ENCODE measurements at places on chromosomes 11 and 22.
A peak's percentile ranks its signal among the peaks of the same experiment; 100 is the strongest.

DNA sequence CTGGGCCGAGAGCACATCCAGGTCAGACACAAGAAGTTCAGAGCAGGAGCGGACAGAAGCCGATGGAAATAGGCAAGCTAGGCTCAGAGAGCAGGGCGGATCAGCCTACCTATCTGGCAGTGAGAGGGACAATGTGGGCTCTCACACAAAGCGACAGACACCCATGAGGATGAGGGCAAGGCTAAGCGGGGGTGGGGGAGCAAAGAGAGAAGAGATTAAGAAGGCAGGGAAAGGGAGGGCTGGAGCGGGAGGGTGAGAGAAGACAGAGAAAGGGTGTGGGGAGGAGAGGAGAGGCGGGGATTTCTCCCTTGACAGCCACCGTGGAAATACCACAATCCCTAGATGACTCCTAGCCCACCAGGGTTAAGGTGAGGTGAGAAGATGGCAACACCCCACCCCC lies 57.9 kb downstream of the BUD13 start:
- no peak for DNase-seq

DNA sequence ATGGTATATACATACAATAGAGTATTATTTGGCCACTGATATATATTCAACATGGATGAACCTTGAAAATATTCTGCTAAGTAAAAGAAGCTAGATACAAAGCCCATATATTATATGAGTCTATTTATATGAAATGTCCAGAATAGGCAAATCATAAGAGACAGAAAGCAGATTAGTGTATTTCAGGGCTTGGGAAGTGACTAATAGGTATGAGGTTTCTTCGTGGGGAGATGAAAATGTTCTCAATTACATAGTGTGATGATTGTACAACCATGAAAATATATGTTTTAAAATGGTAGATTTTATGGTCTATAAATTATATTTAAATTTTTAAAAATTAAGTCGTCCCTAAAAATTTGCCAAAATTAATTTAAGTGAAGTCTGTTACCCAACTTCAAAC lies 92.2 kb downstream of the STK33 start:
- DNase-seq = no peak

GRCh38 chr11:36253238-36253637 lies 36.0 kb downstream of the COMMD9 start:
- no peak for DNase-seq

- no peak for DNase-seq
Observed at GRCh38 chr11:59187587-59187986, 15.7 kb downstream of the DTX4 start.

- no peak for DNase-seq
Observed at GRCh38 chr11:33016654-33017053, 976 bp downstream of the DEPDC7 start.

DNA sequence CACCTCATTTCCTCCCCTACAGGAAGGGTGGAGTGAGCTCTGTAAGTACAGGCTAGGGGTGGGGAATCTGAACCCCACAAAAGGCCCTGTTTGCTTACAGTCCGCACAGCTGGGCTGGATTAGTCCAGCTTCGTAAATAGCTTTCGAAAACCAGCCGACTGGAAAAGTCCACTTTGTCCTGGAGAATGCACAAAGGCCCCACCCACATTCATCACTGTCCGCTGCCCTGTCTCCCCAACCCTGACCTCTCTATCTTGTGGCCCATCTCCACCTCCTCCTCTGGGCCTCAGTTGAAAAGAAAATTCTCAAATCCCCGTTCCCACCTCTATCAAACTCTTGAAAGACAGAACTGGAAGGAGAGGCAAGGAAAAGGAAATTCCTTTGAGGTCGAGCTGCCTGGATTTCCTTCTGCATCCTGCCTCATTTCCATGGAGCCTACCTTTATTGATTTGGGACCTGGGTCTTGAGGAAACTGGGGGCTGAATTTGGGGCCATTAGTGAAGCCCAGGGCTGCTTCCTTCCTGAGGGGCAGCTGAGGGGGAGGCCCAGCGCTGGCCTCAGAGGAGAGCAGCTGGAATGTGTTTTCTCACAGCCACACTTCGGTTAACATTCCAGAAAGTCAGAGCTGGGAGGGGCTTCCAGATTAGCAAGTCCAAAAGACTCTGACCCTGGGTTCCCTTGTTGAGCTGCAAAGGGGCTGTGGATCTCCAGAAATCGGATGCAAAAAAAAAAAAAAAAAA lies 147.6 kb downstream of the FBXO7 start:
- peak; percentile 17 for DNase-seq

- DNase-seq = no peak
Observed at GRCh38 chr22:35390933-35391332, 9.0 kb upstream of the MCM5 start.

DNA sequence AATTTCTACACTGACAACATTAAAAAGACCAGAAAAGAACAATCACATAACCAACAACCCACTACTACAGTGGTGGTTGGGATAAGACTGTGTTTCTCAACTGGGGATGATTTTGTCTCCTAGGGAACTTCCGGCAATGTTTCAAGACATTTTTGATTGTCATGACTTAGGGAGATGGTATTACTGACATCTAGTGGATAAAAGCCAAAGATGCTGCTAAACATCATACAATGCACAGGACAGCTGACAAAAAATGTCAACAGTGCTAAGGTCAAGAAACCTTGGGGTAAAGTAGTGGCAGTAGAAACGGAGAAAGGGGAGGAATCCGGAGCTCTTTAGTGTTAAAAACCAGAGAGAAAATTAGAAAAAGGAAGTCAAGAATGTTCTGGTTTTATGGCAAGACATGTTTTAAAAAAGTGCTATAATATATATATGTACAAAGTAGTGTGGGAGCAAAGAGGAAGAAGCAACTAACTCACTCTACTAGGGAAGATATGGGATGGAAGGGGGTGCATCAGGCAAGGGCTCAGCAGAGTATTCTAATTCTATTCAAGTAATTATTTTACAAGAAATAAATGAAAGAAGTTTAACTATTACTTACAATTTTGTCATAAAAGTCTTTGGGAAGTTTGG lies 37.2 kb downstream of the CKAP5 start:
- peak; percentile 68 for DNase-seq

DNA sequence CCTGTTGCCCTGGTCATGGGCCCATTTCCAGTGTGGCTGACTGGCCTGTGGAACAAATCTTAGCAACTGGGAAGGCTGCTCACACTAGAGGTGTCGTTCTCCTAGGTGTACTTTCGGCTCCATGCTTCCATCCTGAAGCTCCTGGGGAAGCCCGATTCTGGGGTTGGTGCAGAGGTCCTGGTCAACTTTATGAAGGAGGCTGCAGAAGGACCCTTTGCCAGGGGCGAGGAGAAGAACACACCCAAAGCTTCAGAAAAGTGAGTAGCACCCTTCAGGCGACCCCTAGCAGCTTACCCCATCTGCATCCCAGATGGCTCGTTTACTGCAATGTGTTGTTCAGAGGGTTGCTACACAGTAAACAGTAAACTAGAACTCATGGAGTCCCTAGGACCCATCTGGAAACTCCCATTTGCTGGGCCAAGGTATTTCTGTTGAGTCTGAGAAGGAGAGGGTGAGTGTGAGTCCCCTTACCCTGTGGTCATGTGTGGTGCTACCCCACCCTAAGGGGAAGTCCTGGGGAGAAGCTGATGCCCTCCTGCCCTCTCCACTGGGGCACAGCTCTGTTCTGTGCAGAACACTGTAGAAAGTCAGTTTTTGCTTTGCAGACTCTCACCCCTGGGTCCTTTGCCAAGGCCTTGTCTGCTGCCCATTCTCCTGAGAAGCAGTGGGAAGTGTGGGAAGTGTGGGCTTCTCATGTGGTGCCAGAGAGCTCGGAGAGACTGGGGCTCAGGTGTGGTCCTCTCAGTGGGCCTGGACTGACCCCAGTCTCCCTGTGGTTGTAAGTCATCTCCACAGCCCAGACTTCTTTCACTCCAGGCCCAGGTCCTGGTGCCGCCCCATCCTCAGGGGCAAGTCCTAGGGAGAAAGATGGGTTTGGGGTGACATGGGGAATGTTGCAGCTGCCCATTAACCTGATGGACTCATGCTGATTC lies 85.0 kb downstream of the CABIN1 start:
- no peak for DNase-seq

DNA sequence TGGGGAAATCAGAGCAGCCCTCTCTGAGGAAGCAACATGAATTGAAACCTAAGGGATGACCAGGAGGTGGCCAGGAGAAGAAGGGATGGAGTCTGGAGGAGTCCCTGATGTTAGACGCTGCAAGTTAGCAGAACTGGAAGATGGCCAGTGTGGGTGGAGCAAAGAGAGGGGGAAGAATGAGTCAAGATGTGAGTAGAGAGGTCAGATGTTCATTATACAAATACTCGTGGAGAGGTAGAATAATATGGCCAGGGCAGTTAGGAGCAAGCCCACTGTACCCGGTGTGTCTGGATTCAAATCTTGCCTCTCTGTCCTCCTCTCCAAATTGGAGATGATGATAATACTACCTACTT lies 242.0 kb downstream of the TENM4 start:
- DNase-seq = peak; percentile 17

- DNase-seq = no peak
Observed at GRCh38 chr11:13205486-13205885, 72.1 kb upstream of the BMAL1 start.

DNA sequence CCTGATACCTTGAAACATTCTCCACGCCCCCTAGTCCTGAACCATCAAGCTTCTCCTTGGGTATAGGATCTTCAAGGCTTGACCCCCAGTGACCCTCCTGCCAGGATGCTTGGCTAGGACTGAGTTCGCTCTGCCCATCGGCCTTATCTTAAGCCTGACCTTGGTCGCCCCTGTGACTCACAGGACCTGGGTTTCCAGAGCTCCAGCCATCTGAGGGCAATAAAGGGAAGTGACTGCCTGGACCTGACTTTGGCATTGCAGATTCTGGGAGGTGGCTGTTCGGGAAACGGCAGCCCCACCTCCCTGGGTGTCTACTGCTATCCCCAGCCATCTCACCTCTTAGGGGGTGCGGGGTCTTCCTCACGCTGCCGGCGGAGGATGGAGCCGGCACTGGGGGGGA lies 15.4 kb downstream of the CARD10 start:
- DNase-seq = no peak

DNA sequence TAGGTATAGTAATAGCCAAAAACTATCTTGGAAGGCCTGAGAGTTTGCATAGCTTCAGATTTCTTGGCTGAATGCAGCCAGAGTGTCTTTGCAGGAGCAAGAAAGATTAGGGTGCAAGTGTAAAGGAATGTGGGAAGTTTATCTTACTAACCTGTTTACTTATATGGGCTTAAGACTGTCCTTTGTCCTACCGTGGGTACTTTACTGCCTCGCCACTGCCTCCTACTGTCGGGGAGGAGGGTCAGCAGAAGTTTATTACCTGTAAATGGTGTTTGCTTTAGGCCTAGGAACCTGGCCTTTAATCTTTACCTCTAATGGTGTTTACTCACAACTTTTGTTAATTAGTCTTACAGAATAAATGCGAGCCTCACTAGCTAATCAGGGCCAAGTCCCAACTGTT lies 633.8 kb downstream of the DLG2 start:
- DNase-seq = no peak

DNA sequence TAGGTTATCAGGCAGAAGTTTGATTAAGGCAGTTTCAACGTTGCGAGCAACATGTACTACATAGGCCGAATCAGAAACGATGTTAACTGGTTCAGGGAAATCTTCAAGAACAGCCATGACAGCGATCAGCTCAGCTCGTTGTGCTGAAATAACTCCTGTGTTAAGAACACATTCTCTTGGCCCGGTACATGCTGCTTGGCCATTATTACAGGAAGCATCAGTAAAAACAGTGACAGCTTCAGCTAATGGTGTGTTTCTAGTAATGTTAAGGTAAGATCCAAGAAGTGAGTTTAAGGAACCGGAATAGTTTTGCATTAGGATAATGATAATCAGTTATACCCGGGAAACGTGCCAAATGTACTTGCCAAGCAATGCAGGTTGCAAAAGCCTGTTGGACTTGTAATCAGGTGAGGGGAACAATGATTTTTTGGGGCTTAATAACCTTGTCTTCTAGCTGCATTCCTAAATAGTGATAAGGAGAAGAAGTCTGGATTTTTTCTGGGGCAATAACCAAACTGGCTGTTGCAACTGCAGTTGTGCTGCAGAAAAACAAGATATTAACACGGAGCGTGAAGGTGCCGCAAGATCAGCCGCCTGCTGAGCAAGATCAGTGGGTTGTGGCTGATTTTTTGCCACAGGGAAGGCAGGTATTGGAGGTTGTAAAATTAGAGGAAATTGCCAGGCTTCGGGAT lies 14.3 kb downstream of the OR52K1 start:
- no peak for DNase-seq

- no peak for DNase-seq
Observed at GRCh38 chr11:1342946-1343345, 33.5 kb upstream of the TOLLIP start.

- DNase-seq = no peak
Observed at GRCh38 chr11:108483163-108483562, 15.0 kb downstream of the POGLUT3 start.

- no peak for DNase-seq
Observed at GRCh38 chr11:105490333-105490732, 119.5 kb upstream of the GRIA4 start.

- DNase-seq = no peak
Observed at GRCh38 chr11:95335989-95336388, 105.0 kb upstream of the SESN3 start.

DNA sequence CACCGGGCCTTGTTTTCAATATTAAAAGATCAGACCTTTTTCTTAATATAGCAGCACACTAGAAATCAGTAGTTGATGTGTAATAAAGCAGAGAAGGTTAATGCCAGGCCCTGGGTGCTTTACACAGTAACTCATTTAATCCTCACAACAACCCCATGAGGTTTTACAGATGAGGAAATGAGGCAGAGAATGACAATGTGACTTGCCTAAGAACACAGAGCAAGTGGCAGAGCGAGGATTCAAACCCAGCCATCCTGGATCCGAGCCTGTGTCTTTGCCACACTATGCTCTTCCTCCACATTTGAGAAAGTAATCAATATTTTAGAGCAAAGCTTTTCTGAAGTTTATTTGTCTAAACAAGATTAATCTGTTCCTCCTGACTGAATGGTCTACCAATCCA lies 7.2 kb downstream of the JAML start:
- no peak for DNase-seq

DNA sequence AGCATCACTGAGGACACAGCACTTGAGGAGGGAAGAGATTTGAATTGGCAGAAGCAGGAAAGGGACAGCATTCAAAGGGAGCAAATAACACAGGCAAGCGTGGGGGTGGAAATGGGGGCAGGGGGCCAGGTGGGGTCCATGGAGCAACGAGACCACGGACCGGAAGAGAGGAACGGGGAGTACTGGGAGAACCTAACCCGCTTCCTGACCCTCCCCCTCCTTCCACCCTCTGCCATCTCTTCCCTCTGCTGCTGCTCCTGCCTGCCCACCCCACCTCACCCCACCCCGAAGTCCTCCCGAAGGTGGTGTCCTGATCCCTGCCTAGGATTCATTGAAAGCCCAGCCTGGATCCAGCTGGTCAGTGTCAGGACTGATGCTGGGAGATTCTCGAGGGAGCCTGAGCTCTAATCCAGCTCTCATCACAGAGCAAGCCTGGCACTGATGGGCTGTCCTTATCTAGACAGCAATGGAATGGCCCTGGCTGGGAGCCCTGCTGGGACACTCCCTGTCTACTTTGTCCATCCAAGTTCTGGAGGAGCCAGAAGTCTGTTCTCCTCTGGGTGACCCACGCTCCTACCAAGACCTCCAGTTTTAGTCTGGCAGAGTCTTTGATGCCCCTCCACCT lies 105.0 kb downstream of the TRIM29 start:
- no peak for DNase-seq

GRCh38 chr11:99418927-99419720 lies 398.4 kb downstream of the CNTN5 start:
- no peak for DNase-seq

Data from HT-29 (cell line).